ENCODE measurements at places on chromosomes 16 and 17.

- no peak for DNase-seq
Measured at GRCh38 chr17:49598918-49599317, 23.2 kb downstream of the NXPH3 start.

- DNase-seq, result no peak
Measured at GRCh38 chr16:9191274-9191850, 99.9 kb downstream of the HAPSTR1 start.

GRCh38 chr17:75828741-75829140 lies 15.5 kb downstream of the UNC13D start:
- DNase-seq, result no peak

GRCh38 chr17:13518261-13519000 lies 83.3 kb downstream of the HS3ST3A1 start:
- DNase-seq, result no peak

- DNase-seq, result no peak
Measured at GRCh38 chr16:1501630-1502029, 8.5 kb downstream of the TELO2 start.

DNA sequence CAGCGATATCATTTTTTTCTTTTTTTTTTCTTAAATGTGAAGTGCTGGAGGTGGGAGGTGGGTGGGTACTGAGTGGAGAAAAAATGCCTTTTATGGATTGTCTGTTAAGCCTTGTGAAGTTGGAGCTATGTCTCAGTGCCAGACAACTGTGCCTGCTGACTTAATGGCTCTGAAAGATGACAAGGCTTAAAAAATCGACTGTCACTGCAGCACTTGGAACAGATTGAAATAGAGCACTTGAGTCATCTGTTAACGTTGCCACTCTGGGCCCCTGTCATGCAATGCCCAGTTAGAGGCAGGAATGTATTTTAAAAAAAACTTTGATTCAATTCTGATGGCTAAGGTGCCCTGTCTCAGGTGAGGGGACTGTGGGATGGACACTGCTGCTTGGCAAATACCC lies 108.2 kb upstream of the HS3ST2 start:
- DNase-seq, result no peak

- no peak for DNase-seq
Measured at GRCh38 chr17:75681289-75681688, 14.2 kb downstream of the SAP30BP start.

DNA sequence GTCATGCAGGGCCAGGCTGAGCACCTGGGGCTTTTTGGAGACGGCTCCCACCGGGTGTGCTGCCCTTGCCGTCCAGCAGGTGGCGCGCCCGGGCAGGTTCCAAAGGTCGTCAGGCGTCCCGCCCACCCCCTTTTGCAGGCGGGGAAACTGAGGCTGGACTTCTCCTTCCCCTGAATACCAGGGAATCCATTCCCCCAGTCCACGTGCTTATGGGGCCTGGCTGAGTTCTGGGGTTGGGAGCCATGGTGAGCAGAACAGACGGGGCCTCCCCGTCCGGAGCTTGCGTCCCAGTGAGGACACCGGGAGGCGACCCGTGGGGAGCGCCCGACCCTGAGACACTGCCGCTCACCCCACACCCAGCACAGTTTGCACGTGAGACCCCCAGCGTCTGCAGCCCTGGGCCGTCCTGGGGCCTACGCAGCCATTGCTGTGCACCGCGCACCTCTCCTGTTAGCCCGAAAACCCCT lies 51.8 kb upstream of the JPH3 start:
- DNase-seq, result peak; percentile 18

- DNase-seq, result no peak
Measured at GRCh38 chr16:86016201-86016965, 117.4 kb downstream of the IRF8 start.

DNA sequence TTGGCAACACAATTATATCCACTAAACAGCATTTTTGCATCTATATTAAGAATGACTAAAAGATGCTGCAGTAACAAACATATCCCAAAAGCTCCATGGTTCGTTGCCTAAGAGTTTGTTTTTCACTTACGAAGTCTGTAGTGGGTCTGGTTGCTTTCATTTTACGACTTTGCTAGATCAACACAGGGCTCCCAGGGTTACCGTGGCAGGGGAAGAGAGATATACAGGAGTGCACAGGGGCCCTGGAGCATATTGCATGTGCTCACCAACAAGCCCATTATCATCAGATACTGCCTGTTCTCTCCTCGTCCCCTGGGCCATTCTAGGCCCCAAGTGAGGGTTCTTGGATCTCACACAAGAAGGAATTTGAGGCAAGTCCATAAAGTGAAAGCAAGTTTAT lies 3.1 kb upstream of the MMP2 start:
- DNase-seq, result no peak

- DNase-seq, result no peak
Measured at GRCh38 chr17:13293421-13293820, 275.6 kb upstream of the ELAC2 start.

DNA sequence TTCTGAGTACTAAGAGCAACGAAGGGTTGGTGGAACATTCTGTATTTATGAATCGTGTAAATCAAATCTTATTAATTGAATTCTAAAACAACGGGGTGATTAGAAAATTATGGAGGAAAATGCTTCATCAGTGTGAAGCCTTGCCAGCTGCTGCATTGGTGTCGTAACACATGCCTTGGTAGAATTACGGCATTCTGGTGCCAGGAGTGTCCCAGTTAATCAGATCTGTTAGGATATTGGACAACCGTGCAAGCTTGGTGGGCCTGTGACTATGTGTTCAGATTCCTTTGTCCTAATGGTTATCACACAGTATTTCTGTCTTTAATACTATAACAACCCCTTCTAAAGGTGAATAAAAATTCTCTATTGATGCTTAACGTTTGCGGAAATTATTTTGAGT lies 44.2 kb upstream of the TANC2 start:
- DNase-seq, result no peak

GRCh38 chr17:42313773-42314566 lies 25.7 kb downstream of the STAT5A start:
- DNase-seq, result no peak

DNA sequence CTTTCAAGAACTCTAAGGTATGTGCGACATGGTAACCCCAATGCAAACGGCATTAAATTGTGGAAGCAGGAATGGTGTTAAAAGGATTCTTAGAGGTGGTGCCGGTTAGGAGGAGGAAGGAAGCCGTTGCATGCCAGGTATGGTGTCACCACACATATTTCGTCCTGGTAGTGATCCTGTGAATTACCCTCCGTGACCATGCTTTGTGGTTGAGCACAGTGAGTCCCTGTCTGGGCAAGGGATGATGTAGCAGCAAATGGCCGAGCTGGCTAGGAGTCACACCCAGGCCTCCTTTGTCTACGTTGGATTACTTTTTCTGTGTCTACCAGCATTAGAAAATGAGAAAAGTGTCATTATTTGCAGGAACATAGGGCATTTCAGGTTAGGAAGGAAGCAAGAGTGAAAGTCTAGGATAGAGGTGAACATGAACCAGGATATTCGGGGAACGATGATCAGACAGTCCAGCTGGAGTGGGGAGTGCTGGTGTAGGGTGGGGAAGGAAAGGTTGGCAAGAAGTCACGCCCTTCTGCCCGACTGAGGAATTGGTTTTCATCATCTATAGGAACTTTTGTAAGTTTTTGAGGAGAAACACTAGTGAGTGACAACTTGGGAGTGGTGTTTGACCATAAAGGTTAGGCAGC lies 123.5 kb downstream of the PRKCA start:
- no peak for DNase-seq

DNA sequence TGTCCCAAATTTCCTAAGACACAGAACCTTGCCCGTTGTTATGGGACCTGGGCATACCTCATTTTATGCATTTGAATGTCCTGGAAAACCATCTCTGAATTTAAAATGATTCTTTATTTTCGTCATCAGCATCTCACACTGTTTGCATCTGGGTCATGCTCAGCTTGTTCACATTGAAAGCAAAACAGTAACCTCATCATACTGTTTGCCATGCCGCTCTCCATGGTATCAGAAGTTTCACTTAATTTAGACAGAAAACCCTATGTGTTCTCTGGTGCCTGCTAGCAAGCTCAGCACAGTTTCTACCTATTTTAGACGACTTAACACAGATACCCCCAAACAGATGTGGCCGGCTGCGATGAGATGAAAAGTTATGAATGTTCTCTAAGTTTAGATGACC lies 292.1 kb downstream of the SNX29 start:
- DNase-seq, result no peak

DNA sequence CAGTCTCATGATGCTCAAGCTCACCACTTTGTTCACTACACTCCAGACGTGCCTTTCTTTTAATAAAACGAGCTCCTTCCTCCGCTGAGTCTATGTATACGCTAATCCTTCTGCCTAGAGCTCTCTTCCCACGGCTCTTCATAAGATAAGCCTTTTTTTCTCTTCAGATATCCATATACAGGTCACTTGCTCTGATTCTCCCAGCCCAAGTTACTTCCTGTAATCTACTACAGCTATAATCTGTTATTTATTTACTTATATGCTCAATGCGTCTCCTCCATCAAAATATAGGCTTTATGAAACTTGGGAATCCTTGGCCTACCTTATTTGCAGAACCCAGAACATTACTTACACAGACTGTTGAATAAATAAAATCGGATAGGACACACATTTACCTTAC lies 17.4 kb downstream of the C16orf87 start:
- no peak for DNase-seq

DNA sequence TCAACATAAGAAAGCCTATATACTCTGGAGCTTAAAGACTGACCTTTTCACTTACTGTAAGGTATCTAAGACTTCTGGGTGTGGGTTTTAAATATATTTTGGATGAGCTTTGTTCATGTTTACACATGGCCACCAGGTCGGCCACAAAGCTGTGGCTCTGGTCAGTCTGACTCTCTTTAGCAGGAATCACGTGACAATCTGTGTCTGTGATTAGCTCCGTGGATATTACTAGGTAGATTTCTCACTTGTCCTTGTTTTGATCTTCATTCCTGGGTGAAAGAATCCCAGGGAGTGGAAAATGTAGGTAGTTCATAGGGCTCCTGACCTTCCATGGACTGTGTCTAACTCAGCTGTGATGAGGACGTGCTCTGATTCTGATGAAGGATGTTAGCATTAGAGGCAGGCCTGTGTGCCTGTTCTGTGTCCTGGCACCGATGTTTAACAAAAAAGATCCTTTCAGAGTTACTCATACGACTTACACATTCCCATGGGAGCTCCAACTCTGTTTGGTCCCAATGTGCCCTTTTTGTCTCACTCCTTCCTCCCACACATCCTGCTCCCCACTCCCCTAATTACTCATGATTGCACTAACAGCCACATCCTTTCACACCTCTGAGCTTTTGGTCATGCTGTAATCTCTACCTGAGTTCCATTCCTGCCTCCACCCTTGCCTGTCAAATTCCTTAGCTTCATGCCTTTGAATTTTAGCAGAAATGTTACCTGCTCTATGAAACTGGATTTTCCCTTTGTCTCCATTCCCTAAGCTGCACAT lies 425.1 kb downstream of the MAF start:
- DNase-seq, result no peak

- no peak for DNase-seq
Measured at GRCh38 chr16:70396246-70396904, 42.5 kb downstream of the ST3GAL2 start.

DNA sequence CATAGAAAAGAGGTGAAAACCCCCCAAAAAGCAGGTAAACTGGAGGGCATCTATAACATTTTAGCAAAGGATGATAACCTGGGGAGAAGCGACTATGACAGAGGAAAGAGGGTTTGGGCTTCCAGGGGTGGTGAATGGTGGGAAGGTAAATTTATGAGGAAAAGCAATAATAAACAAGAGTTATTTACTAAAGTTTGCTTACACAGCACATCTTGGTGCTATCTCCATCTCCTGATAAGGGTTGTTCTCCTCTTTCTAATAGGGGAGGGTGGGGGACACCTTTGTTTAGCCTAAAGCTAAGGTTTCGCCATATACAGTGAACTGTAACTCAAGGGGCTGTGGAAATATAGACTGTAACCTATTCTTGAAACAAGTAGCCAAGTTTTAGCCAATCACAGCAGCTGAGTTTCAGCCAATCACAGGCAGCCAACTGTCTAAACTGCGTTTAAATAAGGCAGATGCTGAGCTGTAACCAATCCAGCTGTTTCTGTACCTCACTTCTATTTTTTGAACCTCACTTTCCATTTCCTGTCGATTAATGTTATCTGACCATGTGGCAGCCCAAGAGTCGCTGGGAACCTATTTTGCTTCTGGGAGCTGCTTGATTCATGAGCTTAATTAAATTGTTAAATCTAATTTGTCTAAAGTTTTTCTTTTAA lies 191.8 kb downstream of the MAP2K6 start:
- no peak for DNase-seq

DNA sequence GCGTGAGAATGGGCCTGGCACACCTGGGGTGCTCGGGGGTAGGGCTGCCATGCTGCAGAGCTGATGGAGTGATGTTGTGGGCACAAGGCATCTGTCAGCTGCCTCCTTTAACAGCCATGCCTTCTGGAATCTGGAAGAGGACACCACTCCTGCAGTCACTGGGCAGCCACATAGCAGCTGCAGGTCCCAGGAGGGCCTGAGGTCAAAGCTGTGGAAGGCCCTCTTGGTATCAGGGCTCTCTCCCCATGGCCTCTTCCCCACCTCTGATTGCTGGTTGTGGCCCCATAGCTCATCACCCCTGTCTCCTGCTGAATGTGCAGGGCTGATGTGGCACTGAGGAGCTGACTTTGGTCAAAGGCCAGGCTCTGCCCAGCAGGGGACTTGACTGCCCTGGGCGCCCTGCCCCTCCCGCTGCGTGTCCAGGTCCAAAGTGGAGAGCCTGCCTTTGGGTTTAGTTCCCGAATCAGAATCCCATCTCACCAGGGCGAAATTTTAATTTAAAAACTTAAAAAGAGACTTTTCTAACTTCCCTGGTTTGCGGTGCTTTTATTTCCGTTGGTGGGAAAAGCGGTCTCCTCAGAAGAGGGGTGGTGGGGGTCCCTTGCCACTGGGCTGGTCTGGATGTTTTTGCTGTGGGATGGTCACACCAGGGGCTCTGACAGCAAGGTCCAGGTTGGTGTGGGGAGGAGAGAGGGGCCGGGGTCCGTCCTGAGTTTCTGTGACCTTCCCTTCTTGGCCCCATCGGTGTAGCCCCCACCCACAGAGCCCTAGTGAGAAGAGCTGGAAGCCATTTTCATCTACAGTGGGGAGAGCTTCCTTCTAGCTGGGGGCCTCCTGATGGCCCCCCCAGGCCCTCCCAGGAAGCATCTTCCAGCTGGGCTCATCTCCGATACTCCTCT lies 5.9 kb downstream of the UBALD2 start:
- DNase-seq, result no peak

- no peak for DNase-seq
Measured at GRCh38 chr16:13940397-13940933, 20.5 kb downstream of the ERCC4 start.

Data from caudate nucleus (tissue), 63 donors.